ENCODE measurements at places on chromosomes 3 and 15. TPM values are rescaled to one million over a fixed set of nuclear protein-coding genes. Genes with fewer than 3 reads are reported as not detected.

The KNG1 gene
- total RNA-seq = not detected

The NRROS gene
- total RNA-seq = 1.9 TPM

The SOX2 gene
- total RNA-seq = not detected

The TMEM207 gene
- total RNA-seq = not detected

The GPR15 gene
- not detected for total RNA-seq

The MGLL gene
- total RNA-seq = 40.6 TPM

The ATP11B gene
- total RNA-seq = 42.2 TPM

The CFAP100 gene
- total RNA-seq = not detected

The FRMD5 gene
- total RNA-seq = 11.7 TPM

The WWTR1 gene
- 90.1 TPM for total RNA-seq

The CERS3 gene
- total RNA-seq = not detected
